ENCODE measurements at places on chromosomes 7 and 10.

- DNase-seq: peak; percentile 12
These were observed 124.1 kb downstream of the LMBR1 start for GRCh38 chr7:156768698-156769472.

GRCh38 chr10:98167191-98167590 lies 32.7 kb downstream of the R3HCC1L start:
- no peak for DNase-seq

DNA sequence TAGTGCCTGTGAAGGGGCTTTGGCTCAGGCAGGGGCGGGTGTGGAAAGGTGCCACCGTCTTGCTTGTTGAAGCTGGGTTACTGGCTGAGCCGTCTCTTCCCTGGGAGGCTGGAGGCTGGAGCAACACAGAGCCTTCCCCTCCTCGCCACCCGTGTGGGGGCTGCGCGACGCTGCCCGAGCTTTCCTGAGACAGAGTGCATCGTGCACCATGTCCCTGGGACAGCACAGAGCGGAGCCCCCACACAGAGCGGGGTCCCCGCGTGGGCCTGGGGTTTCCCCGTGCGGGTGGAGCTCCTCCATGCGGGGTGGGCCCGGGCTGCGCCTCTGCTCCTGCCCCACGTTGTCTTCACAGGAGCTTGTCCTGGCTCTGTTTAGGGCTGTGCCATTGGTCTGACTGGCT lies 69.9 kb downstream of the INPP5A start:
- DNase-seq: no peak

- DNase-seq: no peak
These were observed 549.4 kb upstream of the NRP1 start for GRCh38 chr10:33883881-33884280.

DNA sequence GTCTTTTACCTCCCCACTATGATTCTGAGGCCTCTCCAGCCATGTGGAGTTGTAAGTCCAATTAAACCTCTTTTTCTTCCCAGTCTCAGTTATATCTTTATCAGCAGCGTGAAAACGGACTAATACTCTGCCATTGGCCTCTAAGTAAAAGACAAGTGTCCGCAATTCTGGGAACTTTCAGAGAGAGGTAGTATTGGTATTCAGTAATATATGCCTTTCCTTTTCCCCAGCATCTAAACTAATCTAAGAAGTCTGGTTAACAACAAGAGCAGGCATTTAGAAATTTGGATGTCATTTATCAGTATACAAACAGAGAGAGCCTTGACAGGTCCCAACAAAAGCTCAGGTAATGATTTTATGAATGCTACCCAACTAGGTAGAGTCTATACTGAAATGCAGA lies 95.2 kb downstream of the ATE1 start:
- no peak for DNase-seq

DNA sequence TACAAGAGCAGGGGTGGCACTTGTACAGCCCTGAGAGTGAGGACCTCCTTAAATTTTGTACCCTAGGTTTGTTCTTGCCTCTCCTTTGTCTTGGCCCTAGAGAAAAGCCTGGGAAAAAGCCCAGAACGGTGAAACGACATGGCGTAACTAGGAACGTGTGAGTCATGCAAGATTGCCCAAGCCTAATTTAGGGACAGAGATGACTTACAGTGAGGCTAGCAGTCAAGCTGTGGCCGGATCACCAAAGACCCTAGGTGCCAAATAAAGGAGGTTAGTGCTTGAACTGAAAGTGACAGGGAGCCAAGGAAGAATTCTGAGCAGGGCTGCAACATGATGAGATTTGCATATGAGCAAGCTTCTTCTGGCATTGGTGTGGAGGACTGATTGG lies 25.1 kb downstream of the TBXAS1 start:
- DNase-seq: no peak

GRCh38 chr7:50677638-50677996 lies 105.1 kb downstream of the GRB10 start:
- DNase-seq: no peak

- DNase-seq: no peak
These were observed 69.5 kb downstream of the LMBR1 start for GRCh38 chr7:156823435-156823834.

DNA sequence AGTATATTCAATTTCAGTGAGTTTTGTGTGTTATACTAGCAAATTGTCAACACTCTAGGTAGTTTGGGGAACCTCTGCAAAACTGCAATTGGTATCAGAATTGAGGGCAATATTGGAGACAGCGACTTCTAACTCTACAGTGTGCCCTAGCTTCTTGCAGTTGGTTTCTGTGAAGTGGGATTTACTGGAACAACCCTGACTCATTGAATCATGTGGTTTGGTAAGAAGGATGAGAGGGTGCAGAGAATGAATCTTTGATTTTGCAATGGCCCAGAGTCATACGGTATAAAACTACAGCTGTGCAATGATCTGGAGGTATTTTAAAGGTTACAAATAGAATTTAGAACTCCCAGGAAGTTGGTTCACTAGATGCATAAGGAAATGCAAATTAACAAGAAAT lies 129.1 kb upstream of the PPP1R3A start:
- DNase-seq: no peak

- DNase-seq: no peak
These were observed 44.2 kb upstream of the A1CF start for GRCh38 chr10:50929670-50930069.
